ENCODE measurements at places on chromosomes 3 and 15.

DNA sequence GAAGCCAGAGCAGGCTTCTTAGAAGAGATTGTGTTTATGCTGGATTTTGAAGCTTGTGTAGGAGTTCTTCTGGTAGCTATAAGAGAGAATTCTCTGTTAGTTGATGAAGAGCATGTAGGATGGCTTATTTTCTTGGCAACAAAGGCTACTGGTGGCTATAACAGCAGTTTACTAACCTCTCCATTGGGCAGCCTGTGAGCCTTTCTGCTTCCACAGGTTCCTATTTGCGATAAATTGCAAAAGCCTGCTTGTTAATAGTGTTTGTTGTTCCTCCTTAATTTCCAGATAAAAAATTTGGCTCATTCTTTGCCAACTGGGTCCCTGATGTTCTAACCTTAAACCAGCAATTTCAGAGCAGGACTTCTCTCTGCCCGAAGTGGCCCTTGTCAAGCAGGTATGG, 290.6 kb upstream of the TRIM42 start:
- DNase-seq, result no peak

- no peak for DNase-seq
Observed at GRCh38 chr3:191641789-191642188, 180.8 kb downstream of the PYDC2 start.

GRCh38 chr15:62832231-62832630, 210.3 kb upstream of the TPM1 start:
- DNase-seq, result no peak

DNA sequence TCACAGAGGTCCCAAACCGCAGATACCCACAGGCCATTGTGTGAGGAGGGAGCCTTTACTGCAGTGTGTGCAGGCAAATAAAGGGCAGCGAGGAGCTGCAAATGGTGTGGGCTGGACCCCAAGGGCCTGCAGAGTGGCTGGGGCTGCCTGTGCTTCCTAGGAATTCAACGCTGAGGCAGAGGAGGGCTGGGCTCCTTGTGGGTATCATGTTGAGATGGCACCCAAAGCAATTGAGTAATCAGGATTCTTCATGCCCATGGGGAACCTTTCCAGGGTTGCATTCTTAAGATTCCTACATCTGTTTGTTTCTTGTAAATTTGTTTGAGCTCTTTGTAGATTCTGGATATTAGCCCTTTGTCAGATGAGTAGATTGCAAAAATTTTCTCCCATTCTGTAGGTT, 85.4 kb upstream of the LIPC start:
- DNase-seq, result peak; percentile 81

DNA sequence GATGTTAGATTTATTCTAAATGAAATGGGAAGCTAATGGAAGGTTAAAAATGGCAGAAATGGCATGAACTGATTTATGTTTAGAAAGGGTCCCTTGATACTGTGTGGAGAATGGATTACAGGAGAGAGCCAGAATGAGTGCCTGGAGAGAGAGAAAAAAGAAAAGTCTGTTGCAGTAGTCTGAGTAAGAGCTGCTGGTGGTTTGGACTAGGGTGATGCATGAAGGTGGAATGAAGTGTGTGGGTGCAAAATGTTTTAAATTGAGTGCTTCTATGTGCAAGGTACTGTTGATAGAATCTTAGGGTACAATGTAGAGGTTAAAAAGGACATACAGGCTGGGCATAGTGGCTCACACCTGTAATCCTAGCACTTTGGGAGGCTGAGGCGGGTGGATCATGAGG, 11.4 kb upstream of the MGA start:
- no peak for DNase-seq

- no peak for DNase-seq
Observed at GRCh38 chr3:47804577-47804976, 1.6 kb downstream of the DHX30 start.
